ENCODE measurements at places on chromosomes 13 and 19.
A peak's percentile ranks its signal among the peaks of the same experiment; 100 is the strongest.

- no peak for DNase-seq
Observed at GRCh38 chr19:17266589-17266974, 661 bp upstream of the BABAM1 start.

DNA sequence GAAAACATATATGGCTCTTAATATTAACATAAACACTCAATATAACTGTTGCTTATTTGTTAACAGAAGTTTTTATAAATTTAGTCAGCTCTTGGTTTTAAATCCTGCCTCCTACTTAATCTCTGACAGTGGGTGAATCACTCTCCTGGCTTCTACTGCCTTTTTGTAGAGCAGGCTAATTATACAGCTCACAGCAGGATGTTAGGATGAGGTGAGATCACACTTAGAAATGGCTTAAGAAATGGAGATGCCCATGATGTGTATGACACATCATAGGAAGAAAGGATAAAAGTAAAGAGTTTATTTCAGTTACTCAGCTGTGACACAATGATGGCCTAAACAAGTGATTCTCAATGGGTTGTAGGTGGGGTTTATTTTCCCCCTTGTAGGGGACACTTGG lies 345.6 kb downstream of the SPRY2 start:
- DNase-seq: no peak

DNA sequence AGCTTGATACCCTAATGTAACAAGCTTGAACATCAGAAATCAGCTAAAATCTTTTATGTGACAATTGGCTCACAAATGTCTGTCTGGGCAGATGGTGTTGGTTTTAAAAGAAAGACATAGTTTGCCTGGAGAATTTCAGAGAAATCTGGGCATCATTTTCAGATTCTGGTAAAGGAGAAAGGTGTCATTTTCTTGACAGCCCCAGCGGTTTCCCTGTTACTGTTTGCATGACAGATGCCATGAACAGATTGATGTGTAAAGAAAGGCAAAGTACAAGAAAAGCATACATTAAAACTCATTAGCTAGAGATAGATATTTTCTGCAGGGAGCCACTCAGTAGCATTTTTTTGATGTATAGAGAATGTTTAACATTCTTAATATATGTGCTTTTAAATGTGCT lies 987.9 kb downstream of the OLFM4 start:
- DNase-seq: no peak

DNA sequence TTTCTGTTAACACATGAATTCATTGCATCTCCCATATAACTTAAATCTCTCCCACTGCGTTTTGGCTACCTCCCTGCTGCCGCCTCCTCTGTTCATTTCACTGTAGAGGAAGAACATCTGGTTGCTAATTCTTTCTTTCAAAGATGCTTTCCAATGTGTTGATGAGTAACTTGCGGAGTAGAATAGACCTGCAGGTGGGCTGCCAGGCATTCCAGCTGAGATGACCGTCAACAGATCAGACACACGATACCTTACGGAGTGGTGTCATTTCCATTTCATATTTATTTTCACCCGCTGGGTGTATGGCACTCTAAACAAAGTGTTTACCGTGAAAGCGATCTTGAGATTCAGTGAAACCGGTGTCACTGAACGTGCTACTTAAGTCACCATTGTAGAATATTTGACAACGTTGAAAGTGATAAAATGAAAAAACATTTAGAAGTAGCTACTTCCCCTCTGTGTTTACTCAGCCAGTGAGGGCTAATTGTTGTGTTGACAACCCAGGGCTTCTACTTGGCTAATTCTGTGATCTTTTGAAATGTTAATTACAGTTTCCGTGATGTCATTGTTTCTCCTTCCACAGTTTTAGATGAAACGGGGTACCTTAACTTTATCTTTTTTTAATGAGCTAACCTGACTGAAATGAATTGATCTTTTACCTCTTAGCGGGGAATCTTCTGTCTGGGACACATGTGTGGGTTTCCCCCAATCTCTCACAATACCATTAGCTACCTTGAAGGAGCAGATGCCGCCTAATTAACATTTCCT lies 228.5 kb upstream of the ARGLU1 start:
- no peak for DNase-seq

- DNase-seq: no peak
Observed at GRCh38 chr19:29370276-29370675, 155.5 kb upstream of the VSTM2B start.

- DNase-seq: no peak
Observed at GRCh38 chr19:8137425-8137824, 12.0 kb downstream of the FBN3 start.

- DNase-seq: no peak
Observed at GRCh38 chr13:83333614-83334388, 548.5 kb downstream of the SLITRK1 start.

- DNase-seq: no peak
Observed at GRCh38 chr19:42189133-42189532, 28.3 kb downstream of the DEDD2 start.

- DNase-seq: no peak
Observed at GRCh38 chr13:26646603-26647002, 89.1 kb downstream of the WASF3 start.

- no peak for DNase-seq
Observed at GRCh38 chr13:98523455-98524102, 53.3 kb downstream of the STK24 start.

GRCh38 chr13:96904232-96904631 lies 90.0 kb downstream of the OXGR1 start:
- no peak for DNase-seq

DNA sequence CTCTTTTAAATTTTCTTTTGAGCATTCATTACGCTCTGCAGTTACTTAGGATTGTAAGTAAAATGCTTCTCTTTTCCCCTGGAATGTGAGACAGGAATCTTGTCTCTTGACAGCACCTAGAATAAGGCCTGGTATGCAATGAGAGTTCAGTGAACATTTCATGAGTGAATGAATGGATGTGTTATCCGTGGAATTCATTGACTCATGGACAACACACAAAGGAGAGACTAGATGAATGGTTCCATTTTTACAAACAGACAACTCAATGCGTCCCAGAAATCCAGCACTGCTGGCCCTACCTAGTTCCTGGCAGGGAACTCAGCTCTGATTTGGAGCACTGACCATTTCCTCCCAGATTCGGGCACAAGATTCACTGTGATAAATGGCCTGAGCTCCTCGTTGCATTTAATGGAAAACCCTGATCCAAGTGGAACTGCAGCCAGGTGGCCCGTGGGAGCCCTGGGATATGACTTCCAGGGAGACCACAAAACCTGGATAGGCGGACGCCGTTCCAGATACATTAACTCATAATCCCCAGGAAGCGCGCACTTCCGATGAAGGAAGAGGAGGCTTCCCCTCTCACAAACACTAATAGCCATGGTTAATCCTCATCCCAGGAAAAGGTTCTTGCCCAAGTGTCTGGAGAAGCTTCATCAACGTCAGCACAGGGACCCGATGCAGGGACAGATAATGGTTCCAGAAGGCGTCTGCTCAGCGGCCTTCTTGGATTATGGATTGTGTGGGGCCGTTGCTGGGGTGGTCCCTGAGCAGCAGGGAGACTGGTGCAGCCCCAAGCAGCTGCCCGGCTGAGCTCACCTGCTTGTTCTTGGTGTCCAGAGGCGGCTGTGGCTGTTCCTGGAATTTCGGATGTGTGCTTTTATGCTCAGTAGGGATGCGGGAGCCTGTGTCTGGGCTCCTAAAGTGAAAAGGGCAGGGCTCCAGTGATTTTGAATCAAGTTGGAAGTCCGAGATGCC lies 211.1 kb upstream of the TSHZ3 start:
- DNase-seq: no peak

- DNase-seq: no peak
Observed at GRCh38 chr13:85277748-85278147, 521.5 kb downstream of the SLITRK6 start.

DNA sequence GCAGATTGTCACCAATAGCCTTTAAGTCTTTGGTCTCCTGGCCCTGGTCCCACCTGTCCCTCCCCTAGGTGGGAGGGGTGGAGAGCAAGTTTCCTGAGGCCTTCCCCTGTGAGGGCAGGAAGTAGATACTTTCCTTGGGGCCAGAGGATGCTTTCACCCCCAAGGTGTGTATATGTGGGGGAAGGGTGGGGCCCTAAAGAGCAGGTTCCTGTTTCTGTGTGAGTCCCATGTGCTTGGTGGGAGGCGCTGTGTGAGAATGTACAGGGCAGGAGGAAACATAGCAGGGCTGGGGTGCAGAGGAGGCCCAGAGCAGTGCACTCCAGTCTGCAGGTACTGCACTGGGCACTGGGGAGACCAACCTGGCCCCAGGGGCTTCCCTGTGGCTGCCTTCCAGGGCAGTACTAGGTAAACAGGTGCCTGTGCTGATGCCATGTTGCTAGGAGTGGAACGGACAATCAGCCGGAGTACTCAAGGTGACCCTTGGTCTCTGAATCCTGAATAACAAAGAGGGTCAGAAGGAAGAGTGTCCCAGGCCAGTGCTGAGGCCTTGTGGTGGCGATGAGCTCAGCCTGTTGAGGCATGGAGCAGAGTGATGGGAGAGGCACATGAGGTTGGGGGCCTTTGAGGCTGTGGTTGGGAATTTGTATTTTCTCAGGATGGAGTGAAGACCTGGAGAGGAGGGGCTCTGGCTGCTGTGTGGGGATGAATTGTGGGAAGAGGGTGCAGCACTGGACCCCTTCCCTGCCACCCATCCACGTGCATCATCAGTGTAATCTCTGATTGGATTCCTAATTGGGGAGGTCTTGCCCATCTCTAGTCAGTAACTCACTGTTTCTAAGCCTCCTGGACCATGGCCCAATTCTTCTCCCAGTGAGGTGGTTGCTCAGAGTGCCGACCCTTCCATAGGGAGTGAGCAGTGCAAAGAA lies 5.1 kb downstream of the EGLN2 start:
- peak; percentile 56 for DNase-seq

DNA sequence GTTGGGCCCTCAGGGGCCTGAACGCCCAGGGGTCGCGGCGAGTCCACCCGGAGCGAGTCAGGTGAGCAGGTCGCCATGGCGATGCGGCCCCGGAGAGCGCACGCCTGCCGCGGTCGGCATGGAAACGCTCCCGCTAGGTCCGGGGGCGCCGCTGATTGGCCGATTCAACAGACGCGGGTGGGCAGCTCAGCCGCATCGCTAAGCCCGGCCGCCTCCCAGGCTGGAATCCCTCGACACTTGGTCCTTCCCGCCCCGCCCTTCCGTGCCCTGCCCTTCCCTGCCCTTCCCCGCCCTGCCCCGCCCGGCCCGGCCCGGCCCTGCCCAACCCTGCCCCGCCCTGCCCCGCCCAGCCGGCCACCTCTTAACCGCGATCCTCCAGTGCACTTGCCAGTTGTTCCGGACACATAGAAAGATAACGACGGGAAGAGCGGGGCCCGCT lies at the start of gene CCNA1:
Gene CCNA1 (plus strand): TSS at position 390 of the 439 bp plus-strand sequence. CDS start 562 bp downstream, outside the sequence.
- no peak for DNase-seq

DNA sequence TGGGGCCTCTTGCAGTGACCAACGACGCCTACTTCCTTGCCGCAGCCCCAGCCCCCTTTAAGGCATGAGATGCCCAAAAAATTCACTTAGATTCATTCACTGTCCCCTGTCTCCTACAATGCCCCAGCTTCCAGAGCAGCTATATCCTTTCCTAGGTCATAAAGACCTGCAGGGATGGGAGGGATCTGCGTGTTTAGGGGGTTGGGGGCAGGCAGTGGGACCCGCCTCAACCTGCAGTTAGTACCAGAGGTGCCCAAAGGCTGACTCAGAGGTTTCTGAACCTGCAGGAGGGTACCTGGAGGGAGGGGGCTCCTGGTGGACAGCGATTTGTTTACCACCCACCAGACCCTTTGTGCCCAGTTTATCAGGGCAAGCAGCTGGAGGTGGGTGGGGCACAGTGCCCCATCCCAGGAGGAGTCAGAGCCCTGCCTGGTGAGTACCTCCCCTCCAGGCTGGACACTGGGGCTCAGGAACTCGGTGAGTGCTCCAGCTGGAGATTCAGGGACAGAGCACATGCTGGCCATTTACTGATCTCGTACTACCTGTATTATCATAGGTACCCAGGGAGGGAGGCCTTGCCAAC lies 10.1 kb downstream of the RPS28 start:
- no peak for DNase-seq

DNA sequence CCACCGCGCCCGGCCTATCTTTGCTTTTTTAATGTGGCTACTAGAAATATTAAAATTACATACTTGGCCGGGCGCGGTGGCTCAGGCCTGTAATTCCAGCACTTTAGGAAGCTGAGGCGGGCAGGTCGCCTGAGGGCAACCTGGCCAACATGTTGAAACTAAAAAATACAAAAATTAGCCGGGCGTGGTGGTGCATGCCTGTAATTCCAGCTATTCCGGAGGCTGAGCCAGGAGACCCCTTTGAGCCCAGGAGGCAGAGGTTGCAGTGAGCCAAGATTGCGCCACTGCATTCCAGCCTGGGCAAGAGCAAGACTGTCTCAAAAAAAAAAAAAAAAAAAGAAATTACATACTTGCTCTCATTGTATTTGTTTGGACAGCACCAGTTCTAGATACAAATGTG lies 34.8 kb upstream of the DPRX start:
- DNase-seq: no peak

GRCh38 chr13:80400164-80400864 lies 59.4 kb upstream of the SPRY2 start:
- DNase-seq: no peak

Measured in activated CD4-positive, alpha-beta T cell treated with anti-CD3 and anti-CD28 coated beads, Interleukin-2, amount 50 U/mL, for 1 hour (primary cell).